ENCODE measurements at places on chromosomes 5 and 9.

DNA sequence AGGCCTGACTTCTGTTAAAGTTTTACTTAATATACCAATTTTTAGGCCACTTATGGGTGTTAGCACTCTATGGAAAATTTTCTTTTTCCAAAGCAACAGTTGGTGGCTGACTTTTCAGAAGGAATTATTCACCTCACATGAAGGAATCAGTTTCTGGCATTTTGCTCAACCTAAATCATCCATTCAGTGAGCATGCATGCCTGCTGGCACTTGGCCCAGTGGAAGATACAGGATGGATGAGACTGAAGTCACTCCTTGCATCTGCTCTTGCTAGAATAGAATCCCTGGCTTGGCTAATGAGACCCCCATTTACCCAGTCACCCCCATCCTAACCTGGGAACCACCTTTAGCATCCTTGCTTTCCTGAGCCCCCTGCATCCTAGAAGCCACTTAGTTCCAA is 131.7 kb downstream of the WDR41 start:
- DNase-seq = no peak

- DNase-seq = no peak
Observed at GRCh38 chr9:130263601-130264413, 1.8 kb upstream of the HMCN2 start.

DNA sequence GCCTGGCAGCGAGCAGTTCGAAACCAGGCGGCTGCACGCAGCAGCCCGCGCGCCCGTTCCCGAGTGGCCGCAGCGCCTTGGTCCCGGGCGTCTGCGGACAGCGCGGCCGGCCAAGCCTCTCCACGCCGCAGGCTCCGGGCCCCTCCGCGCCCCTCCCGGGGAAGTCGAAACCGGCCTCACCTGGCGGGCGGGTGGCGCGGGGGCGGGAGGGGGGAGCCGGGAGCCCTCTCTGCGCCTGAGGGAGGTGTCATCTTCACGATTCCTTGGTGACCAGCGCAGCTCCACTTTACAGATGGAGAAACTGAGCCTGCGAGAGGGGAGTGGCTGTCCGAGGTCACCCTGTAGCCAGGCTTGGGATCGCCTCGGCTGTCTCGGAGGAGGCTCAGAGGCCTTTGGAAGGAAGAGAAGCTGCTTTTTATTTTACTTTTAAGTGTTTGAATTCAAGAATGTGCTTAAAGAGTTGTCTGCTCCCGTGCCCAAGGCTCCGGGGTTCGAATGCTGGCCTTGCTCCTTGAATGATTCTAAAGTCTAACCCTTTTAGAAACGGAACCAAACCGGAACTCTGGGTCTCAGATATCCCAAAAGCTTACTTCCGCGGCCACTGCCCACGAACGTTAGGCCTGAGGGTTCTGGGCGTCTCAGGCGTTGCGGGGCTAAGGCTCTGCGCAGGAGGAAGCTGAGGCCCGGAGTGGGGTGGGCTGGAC is 662 bp downstream of the SUSD3 start:
- DNase-seq = no peak

GRCh38 chr9:103707181-103707580 is 386.9 kb upstream of the SMC2 start:
- DNase-seq = no peak

DNA sequence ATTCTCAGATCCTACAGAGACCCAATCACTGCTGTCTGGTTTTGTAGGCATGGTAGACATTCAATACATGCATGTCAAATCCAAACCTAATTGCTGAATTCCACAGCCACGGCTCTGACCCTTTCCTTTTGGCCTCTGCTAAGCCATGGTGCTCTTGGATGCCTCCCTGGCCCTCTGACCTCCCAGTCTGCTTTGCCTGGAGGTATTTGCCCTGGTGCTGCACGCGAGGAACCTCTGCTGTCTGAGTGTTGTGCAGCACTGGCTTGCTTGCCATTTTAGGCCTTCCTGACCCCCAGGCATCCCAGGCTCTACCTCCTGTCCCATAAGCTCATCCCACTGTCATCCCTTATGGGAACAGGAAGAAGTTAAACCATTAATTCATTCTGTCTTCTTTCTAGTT is 60.9 kb downstream of the DOCK2 start:
- DNase-seq = no peak

DNA sequence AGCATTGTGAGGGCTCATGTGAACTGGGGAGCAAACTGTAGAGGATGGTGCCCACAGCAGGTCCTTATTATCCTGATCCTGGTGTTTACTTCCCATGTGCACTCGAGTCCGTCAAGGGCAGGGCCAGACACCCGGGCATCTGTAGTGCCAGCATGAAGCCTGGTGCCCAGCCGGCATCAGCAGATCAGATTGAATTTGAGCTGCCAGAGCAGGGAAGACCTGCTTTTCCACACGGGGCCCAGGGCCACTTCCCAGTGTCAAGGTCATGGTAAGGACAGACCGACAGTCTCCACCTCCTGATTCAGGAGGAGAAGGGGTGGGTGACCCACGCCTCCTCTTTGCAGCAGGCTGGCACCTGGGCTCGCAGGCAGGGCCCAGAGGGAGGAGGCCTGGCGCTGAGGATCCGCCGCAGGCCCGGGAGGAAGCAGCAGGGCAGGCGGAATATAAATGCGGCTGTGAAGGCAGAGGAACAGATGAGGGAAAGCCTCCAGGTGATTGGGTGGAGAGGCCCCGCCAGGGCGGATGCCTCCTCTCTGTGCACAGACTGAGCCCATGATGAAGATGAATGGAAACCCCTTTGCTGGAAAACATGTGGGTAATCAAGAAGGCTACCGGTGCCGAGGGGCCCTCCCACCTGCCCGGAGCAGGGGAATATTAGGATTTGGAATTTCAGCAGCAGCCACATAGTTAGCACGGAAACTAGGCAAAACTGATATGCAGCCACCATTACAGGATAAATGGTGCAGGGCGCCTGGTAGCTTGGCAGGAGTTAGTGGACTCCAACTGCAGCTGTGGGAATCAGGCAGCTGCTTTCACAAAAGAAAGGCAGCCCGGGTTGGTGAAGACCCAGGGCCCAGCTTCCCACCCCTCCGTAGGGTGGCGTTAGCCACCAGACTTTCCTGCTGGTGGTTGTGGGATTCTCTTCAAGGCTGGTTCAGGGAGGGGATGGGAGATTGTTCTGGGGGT is 114.9 kb downstream of the GAPVD1 start:
- DNase-seq = no peak

Data from stimulated activated CD4-positive, alpha-beta T cell treated with anti-CD3 and anti-CD28 coated beads, Interleukin-1b, Interleukin-23, amount 100 ng/mL, for 1 hour (primary cell).